ENCODE measurements at places on chromosomes 7 and 10.

DNA sequence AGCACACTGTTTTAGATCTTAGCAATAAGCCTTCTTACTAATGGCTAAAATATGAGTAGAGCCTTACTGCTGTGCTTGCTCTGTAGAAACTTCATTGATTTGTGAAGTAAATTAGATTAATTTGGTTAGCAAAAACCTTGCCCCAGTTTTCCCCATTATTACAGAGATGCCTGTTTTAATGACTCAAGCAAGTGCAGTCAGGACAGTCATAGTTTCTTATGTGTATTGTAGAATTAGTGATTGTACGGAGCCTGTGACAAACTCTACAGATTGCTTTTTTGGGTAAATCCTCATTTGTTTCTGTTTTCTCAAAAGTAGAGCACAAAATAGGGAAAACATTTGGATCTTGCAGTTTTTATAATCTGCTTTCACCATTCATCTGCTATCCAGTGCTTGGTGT is 7.0 kb downstream of the TAX1BP1 start:
- DNase-seq, result no peak

DNA sequence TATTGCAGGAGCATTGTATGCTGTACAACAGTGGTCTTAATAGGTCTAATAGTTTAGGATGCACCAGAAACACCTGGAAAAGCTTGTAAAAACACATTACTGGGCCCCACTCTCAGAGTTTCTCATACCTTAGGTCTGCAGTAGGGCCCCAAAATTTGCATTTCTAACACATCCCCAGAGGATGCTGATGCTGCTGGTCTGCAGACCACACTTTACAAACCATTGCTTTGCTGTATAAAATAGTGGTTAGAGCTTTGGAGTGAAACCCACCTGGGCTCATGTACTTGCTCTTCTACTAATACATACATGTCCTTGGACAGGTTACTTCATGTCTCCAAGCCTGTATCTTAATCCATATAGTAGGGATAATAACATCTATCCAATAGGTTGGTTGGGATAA is 279.7 kb downstream of the GRM8 start:
- no peak for DNase-seq

- DNase-seq, result no peak
Observed at GRCh38 chr7:149669121-149669818, 104.1 kb downstream of the ZNF467 start.

DNA sequence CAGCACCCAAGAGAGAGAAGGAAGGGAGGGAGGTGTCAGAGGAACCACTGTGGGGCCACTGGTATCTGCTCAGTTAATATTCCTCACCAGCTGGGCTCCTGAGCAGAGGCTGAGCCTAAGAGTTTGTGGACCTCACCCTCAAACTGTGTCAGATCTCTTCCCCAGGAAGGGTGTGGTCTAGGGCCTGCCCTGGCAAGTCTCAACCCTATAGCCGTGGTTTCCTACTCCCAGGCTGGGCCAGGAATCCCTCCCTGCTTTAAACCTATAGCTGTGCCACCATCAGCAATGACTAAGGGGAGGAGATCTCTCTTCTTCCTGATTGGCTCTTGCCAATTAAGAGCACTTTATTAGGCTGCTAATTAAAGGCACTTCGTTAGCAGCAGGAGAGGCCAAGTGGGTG is 29.9 kb downstream of the POLL start:
- no peak for DNase-seq

- DNase-seq, result no peak
Observed at GRCh38 chr7:158127241-158127640, 460.4 kb downstream of the PTPRN2 start.

- no peak for DNase-seq
Observed at GRCh38 chr10:125397608-125398007, 237.2 kb upstream of the CTBP2 start.

GRCh38 chr7:4211261-4211660 is 470.8 kb upstream of the FOXK1 start:
- no peak for DNase-seq

GRCh38 chr10:53939654-53940053 is 861.4 kb downstream of the PCDH15 start:
- DNase-seq, result no peak

DNA sequence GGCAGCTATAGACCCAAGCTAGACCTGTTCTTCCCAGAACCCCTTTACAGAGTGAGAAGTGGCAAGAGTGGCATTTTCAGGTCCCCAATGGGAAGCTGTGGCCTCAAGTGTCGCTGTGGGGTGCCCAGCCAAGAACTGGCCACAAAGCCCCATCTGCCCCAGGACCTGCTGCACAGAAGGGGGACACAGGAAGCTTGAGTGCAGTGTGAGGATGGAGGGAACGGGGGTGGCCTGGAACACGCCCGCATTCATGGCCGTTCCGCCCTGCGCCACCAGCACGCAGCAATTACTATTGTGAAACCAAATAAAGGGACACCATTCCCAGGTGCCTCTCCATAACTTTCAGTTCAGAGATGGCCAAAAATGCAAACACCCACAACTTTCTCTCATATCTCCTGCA is 237.6 kb upstream of the TCERG1L start:
- no peak for DNase-seq

- DNase-seq, result peak; percentile 36
Observed at GRCh38 chr7:130961128-130961601, 227.2 kb upstream of the KLF14 start.

GRCh38 chr10:4561296-4561695 is 264.7 kb upstream of the AKR1E2 start:
- DNase-seq, result no peak

GRCh38 chr7:150357771-150358427 is 10.7 kb upstream of the REPIN1 start:
- DNase-seq, result no peak
